ENCODE measurements at places on chromosomes 13 and 19. TPM values are rescaled to one million over a fixed set of nuclear protein-coding genes. Genes with fewer than 3 reads are reported as not detected.

DNA sequence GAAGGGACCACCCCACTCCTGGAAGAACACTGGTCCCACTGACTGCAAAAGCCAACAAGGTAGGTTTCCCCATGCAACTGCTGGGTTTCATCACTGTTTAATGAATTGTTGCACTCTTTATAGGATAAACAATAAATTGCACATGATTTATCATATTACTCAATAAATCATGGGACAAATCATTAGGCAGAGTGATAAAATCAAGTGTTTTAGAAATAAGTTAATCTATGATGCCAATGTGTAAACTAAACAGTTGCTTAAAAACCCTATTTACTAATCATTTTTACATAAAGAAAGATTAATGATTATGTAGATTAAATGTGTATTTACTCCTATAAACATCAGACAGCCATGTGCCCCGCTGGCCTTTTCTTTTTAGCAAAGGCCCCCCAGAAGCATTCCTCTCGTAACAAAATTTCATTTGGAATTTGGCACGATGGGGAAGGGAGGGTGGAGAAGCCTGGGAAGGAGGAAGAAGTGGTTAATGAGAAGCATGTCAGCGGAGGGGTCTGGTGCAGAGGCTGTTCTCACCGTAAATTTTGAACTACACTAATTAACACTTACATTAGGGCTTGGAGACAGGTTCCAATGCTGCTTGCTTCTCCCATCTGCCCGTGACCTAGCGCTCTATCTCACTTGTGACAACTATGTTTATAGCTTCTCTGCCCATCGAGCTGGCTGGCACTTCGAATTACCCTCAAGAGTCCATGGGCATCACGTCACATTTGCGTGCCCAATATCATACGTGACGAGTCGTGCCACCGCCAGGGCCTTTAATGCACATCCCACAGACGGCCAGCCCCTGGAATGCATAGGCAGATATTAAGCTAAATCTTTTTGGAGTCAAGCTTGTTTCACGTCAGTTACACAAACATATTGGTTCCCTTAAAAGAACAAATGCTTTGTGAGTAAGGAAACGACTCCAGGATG lies 357.7 kb upstream of the TSHZ3 start:
- no peak for DNase-seq

DNA sequence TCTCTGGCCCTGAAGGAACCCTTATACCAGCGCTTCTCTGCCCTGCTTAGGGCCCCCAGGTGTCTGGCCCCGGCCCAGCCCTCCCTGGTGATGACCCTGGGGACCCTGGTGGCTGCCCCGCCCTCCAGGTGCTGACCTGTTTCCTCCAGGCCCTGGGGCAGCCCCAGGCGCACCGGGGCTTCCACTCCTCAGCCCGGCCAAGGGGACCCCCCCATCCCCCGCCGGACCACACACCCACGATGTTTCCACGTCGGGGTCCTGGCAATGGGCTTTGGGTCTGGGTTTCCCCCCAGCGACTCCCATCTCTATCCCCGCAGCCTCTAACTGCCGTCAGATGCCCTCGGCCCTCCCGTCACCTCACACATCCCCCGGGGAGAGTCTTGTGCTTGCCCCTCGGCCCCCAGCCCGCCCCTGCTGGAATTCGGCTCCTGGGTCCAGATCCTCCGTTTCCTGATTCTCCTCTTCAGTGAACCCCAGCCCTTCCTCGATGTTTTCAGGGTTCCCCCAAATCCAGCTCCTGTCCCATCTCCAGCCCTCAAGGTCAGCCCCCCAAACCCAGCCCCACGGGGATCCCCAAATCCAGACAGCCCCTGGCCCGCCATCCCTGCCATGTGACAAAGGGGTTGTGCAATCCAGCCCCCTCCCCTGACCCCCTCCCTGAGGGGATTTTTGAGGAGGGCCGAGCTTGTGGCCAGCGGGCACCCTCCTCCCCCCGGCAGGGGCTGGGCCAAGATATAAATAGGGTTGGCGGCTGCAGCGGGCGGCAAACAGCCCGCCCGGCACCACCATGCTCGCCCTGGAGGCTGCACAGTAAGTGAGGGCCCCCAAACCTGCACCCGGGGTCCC lies at the start of gene SPIB:
Gene SPIB (plus strand): TSS at position 763 of the 846 bp plus-strand sequence. CDS start 25 bp downstream, at position 788.
- no peak for DNase-seq

GRCh38 chr13:27274631-27275030 lies 4.0 kb downstream of the RASL11A start:
- DNase-seq, result no peak

- no peak for DNase-seq
These were observed 1.2 kb downstream of the ITPKC start for GRCh38 chr19:40717880-40718773.

DNA sequence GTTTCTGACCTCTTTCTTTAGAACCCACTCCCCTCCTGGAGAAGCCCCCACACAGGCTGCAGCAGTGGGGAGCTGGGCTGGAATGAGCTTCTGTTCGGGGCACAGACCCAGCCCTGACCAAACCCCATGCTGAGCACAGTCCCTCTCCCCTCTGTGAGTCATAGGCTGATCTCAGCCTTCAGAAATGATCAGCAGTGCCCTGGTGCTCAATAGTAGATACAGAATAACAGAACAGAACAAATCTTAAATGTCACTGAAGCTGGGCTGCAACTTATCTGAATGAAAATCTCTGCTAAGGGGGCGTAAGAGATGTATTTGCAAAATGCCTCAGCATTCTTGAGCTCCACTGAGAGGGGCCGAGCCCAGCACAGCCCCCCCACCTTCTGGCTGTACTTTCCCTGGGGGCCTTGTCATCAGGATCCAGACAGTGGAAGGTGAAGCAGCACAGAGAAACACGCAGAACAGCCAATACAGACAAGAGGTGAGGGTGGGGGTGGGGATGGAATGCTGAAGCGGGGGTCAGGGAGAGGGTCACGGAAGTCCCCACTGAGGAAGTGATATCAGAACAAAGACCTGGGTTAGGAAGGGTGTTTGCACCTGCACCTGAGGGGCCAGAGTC lies 9.9 kb downstream of the ZNF665 start:
- peak; percentile 21 for DNase-seq

GRCh38 chr13:112859817-112860190 lies 109.2 kb upstream of the MCF2L start:
- peak; percentile 73 for DNase-seq

DNA sequence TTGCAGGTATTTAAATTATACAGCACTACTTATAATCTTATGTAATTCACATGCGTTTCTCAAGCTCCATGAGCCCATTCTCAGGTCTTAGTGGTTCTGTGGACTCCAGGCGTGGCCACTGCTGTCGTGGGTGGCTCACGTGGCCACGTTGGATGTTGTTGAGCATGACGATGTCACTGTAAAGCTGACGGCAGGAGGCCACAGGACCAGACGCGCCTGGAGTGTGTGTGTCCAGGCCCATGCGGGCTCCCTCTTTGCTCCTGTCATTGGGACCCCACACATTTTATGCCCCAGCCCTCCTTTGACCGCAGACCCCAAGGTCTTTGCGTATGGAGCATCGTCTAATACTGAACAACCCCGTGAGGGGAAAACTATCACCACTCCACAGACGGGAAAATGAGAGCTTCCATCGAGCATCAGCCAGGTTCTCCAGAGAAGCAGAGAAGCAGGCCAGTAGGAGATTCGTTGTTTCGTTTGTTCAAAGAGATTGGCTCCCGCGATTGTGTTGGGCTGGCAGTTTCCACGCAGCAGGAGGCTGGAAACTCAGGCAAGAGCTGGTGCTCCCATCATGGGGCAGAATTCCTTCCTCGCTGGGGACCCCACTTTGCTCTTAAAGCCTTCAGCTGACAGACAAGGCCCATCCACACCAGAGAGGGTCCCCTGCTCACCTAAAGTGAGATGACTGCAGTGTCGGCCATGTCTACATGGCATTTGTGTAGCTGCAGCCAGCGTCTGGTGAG lies 129.3 kb upstream of the SPACA7 start:
- no peak for DNase-seq

The TMEM91 gene
- 1.2 TPM for total RNA-seq

GRCh38 chr13:47959468-47960247 lies 41.4 kb downstream of the SUCLA2 start:
- DNase-seq, result no peak

DNA sequence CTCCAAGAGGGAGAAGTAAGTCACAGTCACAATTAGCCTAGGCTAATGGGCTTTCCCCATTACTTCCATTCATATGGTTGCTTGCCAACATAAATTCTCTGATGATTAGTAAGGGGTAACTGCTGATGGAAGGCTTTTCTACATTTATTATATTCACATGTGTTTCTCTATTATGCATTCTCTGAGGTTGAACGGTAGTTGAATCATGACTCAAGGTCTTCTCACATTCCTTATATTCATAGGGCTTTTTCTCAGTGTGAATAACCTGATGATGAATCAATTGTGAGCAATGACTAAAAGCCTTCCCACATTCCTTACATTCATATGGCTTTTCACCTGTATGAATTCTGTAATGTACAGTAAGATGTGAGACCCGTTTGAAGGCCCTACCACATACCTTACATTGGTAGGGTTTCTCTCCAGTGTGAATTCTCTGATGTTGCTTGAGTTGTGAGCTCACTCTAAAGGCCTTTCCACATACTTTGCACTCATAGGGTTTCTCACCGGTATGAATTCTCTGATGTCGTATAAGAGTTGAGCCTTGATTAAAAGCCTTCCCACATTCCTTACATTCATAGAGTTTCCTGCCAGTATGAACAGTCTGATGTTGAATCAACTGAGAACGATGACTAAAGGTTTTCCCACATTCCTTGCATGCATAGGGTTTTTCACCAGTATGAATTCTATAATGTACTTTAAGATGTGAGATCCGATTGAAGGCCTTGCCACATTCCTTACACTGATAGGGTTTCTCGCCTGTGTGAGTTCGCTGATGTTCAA lies 9.3 kb downstream of the ZNF582 start:
- no peak for DNase-seq

The PSG1 gene
- total RNA-seq, result 1.4 TPM

- DNase-seq, result no peak
These were observed 2.1 kb upstream of the FDX2 start for GRCh38 chr19:10317857-10318462.

The AKT1S1 gene
- total RNA-seq, result 20.7 TPM

All from LHCN-M2 (cell line).